ENCODE measurements at places on chromosomes 6 and 20.

- no peak for DNase-seq
These were observed 20.0 kb downstream of the RNF144B start for GRCh38 chr6:18406955-18407749.

- no peak for DNase-seq
These were observed 51.8 kb upstream of the MYB start for GRCh38 chr6:135129136-135129856.

DNA sequence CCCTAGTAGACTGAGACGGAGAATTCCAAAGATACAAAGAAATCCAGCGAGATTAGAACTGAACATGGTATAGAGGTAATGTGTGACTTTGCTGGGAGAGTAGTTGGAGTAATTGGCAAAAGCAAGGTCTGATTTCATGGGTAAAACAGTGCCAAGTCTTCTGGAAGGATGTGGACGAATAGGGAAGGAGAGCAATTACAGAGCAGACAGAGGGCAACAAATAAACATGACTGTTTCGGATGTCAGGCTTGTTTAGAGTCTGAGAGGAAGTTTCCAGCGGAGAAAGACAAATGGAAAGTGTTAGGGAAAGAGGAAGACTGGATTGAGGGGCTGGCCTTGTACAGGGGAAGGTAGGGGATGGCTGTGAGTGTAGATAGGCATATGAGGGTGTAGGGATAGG, 282.2 kb upstream of the PRND start:
- no peak for DNase-seq

DNA sequence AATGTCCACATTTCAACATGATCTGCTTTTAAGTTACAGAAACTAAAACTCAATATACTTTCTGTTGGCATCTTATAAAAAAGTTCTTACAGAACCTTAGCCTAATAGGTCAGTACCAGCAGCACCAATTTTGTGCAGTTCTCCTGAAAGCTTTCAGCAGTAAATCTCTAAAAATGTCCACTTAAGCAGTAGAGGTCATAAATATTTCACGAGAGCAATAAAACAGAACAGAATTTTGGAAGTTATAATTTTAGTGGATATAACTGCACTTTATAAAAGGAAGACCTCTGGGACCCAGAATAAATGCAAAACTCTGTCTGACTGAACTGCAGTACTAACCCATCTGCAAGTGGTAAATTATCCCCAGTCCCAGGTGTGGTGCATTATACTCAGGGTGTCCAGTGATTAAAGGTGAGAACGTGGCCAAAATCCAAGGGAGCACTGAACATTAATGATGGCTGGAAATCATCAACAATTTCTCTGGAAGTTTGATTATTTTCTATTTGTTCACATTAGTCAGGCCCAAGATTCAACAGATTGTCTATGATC, 172.6 kb upstream of the RSPO3 start:
- DNase-seq = no peak

DNA sequence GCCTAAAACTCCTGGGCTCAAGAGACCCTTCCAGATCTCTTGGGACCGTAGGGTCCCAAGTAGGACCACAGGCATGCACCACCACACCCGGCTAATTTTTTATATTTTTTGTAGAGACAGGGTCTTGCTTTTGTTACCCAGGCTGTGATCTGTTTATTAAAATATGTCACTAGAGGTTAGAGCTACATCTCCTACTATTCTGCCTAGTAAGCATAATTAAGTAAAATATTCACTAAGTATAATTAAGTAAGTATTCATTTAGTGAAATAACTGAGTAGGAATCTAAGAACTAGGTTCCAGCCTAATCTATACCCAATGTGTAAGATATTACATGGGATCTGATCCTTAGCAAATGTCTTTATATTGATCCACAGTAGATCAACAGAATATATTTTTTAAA, 40.2 kb upstream of the GCM1 start:
- DNase-seq = no peak

GRCh38 chr6:147787417-147787816, 278.9 kb downstream of the SAMD5 start:
- DNase-seq = no peak

DNA sequence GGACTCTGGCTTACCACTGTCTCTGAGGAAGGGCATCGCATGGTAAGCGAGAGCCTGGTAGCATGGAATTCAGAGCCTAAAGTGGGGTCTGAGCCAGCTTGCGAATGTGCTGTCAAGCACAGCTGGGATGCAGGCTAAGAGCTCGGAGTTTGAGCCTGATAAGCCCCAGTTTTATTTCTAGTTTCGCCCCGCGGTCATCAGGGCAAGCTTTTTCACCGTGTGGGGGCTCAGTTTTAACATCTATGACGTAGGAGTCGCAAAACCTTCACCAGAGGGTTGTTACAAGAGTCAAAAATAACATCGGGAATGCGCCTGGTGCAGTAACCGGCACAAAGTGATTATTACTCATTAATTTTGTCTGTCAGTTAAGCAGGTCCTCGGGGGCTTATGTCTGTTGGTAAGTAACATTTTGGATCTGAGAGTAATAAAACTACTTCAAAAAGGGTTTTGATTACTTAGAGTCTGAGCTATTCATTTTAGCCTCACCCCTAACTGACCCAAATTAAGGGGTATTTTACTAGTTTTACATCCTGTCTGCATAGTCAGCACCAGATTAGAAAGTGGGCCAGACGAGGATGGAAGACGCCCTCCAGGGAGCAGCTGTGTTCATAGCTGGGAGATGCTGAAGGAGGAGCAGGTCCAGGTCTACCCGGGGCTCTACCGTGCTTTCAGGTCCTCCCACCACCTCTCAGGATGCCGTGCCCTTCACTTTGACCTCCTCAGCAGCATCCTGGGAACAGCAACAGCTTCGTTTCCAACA, 29.7 kb downstream of the SLC22A23 start:
- DNase-seq = no peak

- peak; percentile 44 for DNase-seq
These were observed 42.2 kb downstream of the C6orf132 start for GRCh38 chr6:42100029-42100901.

GRCh38 chr20:22577515-22578220, 6.7 kb downstream of the FOXA2 start:
- no peak for DNase-seq

- no peak for DNase-seq
These were observed 6.3 kb downstream of the PPP1R3G start for GRCh38 chr6:5091210-5092069.

- DNase-seq = no peak
These were observed 2.2 kb downstream of the SLC13A3 start for GRCh38 chr20:46648903-46649649.

DNA sequence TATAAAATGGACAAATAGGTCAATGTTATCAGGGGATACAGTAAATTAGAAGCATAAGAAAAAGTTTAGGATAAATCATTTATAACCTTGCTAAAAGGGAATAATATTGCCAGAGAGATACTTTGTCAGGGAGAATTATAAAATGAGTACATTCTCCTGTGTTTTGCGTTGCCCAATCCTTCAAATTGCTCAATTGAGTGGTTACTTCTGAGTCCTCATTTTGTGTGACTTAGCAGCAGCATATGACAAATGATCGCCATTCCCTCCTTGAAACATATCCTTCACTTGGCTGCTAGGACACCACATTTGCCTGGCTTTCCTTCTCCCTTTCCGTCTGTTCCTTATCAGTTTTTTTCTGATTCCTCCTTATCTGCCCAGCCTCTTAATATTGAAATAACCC, 106.7 kb upstream of the FLRT3 start:
- DNase-seq = no peak

GRCh38 chr6:89984926-89985750, 90.9 kb downstream of the GJA10 start:
- DNase-seq = no peak

- DNase-seq = no peak
These were observed 19.8 kb downstream of the SH3BGRL2 start for GRCh38 chr6:79650950-79651349.

DNA sequence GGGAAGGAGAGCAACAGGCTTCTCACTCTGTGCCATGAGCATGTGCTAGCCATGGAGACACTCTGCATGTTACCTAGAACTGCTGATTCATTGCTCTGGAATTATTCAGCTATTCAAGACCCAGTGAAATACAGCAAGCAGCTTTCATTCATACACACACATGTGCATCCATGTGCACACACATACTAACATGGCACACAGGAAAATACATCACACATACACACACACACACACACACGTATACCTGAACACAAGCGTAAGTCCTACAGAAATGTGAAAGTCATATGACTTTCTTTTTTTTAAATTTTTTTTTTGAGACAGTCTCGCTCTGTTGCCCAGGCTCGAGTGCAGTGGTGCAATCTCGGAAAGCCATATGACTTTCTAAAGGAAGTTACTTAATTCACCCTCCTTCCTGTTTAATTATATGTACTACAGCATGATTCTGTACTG, 108.2 kb upstream of the NFATC2 start:
- peak; percentile 68 for DNase-seq

DNA sequence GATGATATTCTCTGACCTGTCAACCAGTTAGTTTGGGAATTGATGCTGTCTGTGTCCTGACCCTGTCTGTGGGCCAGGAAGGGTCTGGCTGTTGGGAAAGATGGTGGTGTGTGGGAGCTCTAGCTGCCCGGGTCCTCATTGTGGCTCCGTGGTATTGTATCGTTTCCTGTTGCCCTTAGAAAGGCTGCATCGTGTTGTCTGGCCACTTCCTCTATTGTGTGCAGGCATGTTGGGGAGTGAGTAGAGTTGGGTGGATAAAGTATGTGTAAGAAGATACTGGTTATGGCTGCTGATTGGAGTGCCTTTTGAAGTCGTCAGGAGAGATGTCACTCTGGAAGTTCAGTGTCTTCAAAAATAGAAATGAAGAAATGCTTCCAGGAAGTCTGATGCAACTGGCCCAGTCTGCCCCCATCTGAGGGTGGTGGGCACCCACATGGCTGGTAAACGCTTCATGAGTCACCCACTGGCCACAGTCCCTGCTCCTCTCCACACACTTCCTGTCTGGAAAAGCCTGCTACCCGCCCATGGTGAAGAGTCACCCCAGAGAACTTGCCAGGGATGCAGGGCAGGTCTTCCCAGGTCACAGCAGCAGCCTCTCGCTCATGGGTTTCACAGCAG, 27.9 kb downstream of the PPARD start:
- peak; percentile 91 for DNase-seq

GRCh38 chr6:39791311-39791710, 865 bp upstream of the DAAM2 start:
- no peak for DNase-seq

DNA sequence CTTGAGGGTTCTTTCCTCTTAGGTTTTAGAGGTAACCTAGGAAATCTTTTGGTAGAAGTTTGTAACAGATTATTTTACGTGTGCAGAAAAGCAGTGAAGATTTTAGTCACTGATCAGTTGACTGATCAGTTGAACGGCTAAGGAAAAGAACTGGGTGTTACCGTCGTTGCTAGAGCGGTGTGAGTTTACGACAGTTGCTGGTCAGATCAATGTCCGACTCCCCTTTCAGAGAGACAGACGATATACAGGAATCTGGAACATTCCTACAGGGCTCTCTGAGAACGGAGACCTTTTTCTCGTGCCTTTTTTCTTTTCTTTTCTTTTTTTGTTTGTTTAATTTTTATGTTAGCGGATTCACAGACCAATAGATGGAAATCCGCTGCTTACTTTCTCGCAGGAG, 132.1 kb upstream of the ZNF184 start:
- no peak for DNase-seq

- DNase-seq = no peak
These were observed 112.9 kb upstream of the PDE7B start for GRCh38 chr6:135738636-135739035.

GRCh38 chr20:47782920-47783552, 2.2 kb downstream of the SULF2 start:
- DNase-seq = no peak

DNA sequence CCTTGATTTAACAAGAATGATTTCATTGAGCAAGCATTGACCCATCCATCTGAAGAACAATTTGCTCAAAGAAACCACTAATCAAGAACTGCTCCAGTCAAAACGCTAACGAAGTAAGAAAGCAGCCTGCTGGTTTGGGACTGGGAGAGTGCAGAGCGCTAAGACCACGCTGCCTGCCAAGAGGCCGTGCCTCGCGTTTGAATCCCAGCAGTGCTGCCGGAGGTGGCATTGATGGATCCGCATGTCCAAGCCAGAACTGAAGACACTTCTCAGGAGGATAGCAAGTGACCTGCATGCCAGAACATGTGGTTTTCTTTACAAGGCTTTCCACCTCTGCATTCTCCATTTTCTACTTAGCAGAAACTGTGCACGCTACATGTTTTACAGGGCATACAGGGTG, 105.2 kb upstream of the FOXC1 start:
- no peak for DNase-seq

- no peak for DNase-seq
These were observed 154.6 kb upstream of the AHI1 start for GRCh38 chr6:135651964-135652755.

DNA sequence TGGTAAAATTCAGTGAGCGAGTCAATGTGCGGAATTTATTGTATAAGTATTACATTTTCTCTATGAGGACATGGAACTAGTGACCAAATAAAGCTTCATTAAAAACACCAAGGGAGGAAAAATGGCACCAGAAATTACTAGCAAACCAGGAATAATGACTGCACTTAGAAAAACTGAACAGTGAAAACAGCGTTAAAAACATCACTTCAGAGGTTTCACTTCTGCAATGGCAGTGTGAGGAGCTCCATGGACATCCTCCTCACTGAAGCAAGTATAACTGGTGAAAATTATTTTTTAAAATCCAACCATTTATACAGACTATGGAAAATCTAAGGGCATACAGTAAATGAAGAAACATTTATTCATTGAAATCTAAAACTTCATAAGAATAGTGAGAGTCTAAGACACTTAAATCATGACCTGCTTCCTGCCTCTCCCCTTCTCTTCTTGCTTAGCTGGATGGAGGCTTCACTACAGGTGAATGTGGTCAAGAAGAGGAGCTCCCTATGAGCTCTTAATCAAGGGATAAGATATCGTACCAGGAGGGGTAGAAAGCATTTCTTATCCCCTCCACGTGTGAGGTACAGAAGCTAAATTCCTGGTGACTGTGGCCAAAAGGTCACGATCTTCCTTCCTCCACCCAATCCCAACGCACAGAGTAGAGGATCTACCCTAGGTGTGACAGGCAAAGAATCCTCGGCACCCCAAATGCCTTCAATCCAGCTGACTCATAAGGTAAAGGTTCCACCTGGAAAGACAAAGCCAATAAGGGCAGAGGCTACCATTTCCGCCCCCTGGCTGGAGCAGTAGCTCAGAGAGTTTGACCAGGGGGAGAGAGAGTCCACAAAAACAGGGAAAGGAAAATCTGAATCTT, 12.3 kb upstream of the ASF1A start:
- no peak for DNase-seq

DNA sequence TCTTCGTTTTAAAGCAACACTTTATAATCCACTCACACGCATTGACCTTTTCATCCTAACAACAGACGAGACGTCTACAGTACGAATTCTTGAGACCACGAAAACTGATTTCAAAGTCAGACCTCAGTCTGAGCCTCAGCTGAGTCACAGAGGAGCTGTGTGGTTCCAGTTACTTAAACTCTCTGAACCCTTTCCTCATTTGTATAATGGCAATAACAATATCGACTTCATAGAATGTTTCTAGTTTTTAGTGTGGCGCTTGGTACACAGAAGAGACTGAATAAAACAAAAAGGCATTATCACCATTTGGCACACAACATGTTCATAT, 236.9 kb downstream of the ATXN1 start:
- no peak for DNase-seq

All from RWPE1 (cell line).